ENCODE measurements at places on chromosomes 6 and 20. TPM values are rescaled to one million over a fixed set of nuclear protein-coding genes. Genes with fewer than 3 reads are reported as not detected.

The FGD2 gene
- total RNA-seq = 20.5 TPM

The BPI gene
- 0.72 TPM for total RNA-seq

The NPEPL1 gene
- total RNA-seq = 39.1 TPM

The AVP gene
- not detected for total RNA-seq

The VSX1 gene
- not detected for total RNA-seq

The C6orf52 gene
- total RNA-seq = 0.69 TPM

The FOXO3 gene
- 71.4 TPM for total RNA-seq

The ACAT2 gene
- total RNA-seq = 69.3 TPM

The CDC25B gene
- total RNA-seq = 38.9 TPM

The METTL24 gene
- total RNA-seq = 15.7 TPM

The CAP2 gene
- 32.0 TPM for total RNA-seq

The ATXN1 gene
- 71.0 TPM for total RNA-seq

The C20orf202 gene
- total RNA-seq = 0.66 TPM

The BPIFB1 gene
- total RNA-seq = 0.78 TPM

The BPIFA1 gene
- total RNA-seq = not detected

The HSPA1A gene
- total RNA-seq = 347 TPM

The RIMS4 gene
- 0.06 TPM for total RNA-seq

The TSPO2 gene
- 1.0 TPM for total RNA-seq

The AMD1 gene
- 69.5 TPM for total RNA-seq

The GNMT gene
- 0.52 TPM for total RNA-seq

The HLA-DOA gene
- 8.4 TPM for total RNA-seq

The SYCP2L gene
- 0.37 TPM for total RNA-seq

The CD83 gene
- 5.8 TPM for total RNA-seq

The OTOR gene
- total RNA-seq = not detected

The SLCO4A1 gene
- total RNA-seq = 5.9 TPM

The RPP40 gene
- 3.2 TPM for total RNA-seq

The SLC16A10 gene
- total RNA-seq = 2.2 TPM

The C6orf141 gene
- 70.0 TPM for total RNA-seq

The DOK5 gene
- total RNA-seq = 15.5 TPM

The ELOVL5 gene
- 83.3 TPM for total RNA-seq

The EBF4 gene
- total RNA-seq = 12.7 TPM

The PKHD1 gene
- 17.3 TPM for total RNA-seq

The ANGPT4 gene
- 0.20 TPM for total RNA-seq

The CLDN20 gene
- total RNA-seq = 0.23 TPM

The SPATS1 gene
- total RNA-seq = not detected

The RBM24 gene
- 4.2 TPM for total RNA-seq

The OR2H1 gene
- total RNA-seq = not detected

The SOX4 gene
- 79.4 TPM for total RNA-seq

The FOXF2 gene
- total RNA-seq = 3.6 TPM

The FAM83B gene
- total RNA-seq = 14.5 TPM

The CDH26 gene
- 3.3 TPM for total RNA-seq

The OOEP gene
- 0.58 TPM for total RNA-seq

The ID4 gene
- total RNA-seq = 7.0 TPM

The ADGRF5 gene
- 10.1 TPM for total RNA-seq

Data from mucosa of gallbladder (tissue), 1 donor.